ENCODE measurements at places on chromosomes 7 and 10. TPM values are rescaled to one million over a fixed set of nuclear protein-coding genes. Genes with fewer than 3 reads are reported as not detected.

GRCh38 chr7:70165477-70166170 lies 567.3 kb downstream of the AUTS2 start:
- no peak for DNase-seq

DNA sequence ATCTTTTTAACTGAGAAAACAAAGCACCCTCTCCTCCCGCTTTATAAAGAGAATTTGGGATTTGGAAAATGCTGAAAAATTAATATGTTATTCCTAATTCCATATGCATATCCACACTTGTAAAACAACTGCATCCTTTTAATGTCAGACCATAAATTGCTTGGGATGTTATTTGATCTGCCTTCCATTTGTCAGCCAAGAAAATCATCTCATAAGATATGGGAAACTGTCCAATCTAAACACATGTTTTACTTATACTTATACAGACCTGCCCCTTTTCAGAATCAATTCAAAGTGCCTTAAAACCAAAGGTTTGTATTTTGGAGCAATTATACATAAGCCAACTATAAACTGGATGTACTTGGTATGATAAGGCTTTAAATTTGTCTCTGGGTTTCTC lies 595.5 kb upstream of the PFKP start:
- DNase-seq: no peak

DNA sequence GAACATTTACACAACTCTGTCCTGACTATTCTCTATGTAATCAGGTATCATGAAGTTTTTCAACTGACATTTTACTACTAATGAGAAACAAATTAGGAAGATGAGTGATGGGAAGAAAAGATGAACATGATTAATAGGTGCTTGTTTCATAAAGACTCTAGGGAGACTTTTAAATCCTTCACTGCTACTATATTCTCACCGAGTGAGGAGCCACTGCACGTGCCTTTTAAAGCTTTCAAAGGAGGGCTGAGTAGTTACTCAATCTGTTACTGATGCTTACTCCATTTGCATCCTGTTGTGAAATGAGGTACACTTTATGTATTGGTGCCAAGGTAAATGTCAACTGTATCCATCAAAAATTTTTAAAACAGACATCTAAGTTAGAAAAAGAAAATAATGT lies 1.3 kb upstream of the COMMD3 start:
- DNase-seq: no peak

Gene SPAG6
- total RNA-seq: 0.21 TPM
